Stimulated activated CD4-positive, alpha-beta T cell treated with anti-CD3 and anti-CD28 coated beads, Interleukin-12 subunit alpha, Interleukin-12 subunit beta, amount 100 ng/mL, for 48 hours (primary cell): ENCODE measurements at places on chromosomes 4 and X.

DNA sequence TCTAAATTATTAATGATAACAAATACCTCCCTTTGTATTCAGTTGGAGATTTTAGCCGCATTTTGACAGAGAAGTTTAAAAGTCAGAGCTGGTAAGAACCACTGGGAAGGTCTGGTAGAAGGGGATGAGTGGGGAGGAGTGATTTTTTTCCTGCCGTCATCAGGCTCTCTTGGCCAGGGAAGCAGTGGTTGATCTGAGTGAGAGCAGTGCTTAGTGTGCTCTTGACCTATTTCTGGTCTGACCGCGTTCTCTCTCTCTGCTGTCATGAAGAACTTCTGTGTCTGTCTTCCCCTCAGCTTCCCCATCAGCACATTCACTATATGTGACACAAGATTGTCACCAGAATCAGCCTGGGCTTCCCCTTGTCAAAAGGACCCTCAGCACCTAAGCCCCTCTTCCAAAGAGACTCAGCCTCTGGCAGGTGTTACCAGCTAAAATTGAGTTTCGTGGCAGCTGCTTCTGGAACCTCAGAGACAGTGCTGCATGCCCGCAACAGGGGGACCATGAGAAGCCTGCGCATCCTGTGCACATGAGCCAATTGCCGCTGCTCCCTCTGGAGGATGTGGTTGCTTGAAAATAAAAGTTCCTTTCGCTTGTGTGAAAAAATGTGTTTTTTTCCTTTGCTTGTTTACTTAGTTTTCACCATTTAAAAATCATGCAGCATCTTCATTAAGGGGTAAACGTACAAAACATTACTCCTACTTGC is 268.9 kb downstream of the C4orf33 start:
- no peak for DNase-seq

GRCh38 chrX:30488092-30488491 is 89.5 kb downstream of the TASL start:
- DNase-seq = no peak

- DNase-seq = no peak
Measured at GRCh38 chr4:186351668-186352194, 85.7 kb downstream of the F11 start.

- DNase-seq = no peak
Measured at GRCh38 chr4:60544981-60545380, 655.1 kb upstream of the ADGRL3 start.

DNA sequence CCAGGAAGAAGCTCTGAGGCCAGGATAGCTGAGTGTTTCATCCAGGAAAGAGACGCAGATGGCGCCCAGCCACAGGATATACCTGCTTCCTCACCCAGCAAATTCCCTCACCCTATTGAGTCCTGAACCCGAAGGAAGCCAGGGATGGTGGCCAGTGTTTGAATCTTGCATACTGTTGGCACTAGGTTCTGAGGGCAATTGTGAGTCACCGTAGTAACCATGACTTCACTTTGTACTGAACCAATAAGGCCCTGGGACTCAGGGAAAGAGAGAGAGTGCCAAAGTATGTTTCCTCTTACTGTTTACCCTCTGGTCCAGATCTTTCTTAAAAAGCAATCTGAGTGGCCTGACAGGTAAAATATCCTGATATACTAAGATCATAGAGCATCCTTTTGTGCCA is 25.6 kb upstream of the SMIM10L2A start:
- no peak for DNase-seq

DNA sequence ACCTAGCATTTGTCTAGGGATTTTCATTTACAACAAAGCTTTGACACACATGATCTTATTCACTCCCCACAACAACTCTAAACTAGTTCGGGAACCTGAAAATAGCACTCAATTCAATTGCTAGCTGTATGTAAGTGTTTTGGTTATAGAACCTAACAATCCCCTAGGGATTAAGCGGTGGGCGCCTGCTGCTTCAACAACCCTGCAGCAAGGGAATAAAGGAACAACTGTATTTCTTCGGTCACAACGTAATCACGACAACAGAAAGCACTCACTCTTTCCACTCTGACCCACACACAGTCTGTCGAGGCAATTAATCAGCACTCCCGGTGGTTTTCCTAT is 674 bp upstream of the DIAPH2 start:
- DNase-seq = no peak

DNA sequence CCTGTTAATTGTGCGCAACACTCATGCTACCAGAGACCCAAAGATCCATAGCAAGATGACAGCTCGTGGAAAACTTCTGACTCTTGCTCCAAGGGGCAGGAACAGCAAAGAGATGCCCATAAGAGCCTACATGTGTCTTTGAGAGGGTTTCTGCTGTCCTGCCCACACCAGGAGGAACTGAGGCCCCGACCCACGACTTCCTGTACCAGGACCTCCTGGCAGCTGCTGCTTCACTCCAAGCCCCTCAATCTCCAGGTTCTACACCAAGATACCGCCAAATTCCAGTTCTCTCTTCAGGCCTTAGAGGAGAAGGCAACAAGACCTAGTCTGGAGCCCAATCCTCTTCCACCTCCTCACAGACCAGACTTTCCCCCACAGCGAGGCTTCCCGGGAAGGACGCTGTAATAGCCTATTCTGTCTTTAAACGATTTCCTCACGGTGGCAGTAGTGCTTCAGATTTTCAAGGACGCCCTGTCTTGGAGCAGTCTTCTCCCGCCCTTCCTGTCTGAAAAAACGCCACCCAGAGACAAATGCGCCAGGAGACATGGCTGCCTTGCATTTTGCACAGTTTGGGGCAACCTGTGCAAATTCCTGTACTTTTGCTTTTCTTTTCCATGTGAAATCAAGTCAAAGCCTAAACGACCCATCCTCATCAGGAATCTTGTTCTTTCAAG is 230.2 kb upstream of the STK26 start:
- DNase-seq = no peak

GRCh38 chrX:123809854-123810375 is 49.9 kb upstream of the XIAP start:
- DNase-seq = no peak

DNA sequence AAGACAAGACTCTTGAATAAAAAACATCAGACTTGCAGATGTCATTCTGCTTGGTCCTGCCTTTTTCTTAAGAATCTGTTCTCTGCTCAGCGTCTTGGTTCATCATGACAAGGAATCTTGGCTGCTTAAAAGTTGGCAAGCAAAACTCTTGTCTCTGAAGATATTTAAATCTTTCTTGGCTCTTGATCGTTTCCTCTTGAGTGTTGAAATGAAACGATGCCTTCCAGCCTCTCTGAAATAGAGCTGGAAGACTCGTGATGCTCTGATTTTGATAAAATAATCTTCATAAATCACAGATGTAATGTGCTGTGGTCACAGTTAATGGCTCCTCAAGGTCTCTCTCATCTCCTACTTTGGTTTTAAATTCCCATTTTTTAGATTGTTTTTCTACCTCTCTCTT is 39.9 kb upstream of the TMEM192 start:
- no peak for DNase-seq

- DNase-seq = no peak
Measured at GRCh38 chr4:3338321-3338838, 45.6 kb downstream of the RGS12 start.

DNA sequence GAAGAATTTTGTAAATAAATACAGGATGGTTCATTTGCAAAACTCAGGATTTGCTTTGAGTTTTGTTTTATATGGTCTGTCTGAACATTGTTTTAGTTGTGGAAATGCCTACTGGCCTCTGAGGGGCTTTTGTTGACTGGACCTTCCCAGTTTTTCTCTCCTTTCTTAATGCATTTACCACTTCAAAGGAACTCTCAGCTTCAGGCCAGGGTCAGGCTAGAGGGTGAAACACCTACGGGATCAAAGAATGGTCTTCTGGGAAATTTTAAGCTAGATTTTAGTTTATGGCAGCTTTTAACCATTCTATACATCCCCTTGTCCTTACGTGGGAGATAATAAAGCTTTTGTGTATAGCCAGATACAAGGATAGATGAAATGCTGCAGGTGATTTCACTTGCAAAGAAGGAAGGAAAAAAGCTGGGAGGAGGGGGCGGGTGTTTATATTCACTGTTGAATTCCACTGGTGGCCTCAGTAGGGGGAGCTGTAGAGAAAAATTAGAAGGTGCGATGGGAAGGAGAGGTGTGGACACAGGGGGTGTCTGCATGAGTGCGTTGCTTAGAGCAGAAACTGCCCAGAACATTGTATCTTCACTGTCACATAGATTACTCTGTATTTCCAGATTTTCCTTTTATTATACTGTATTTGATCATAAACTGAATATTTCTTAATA is 151.8 kb downstream of the TSPAN5 start:
- no peak for DNase-seq

DNA sequence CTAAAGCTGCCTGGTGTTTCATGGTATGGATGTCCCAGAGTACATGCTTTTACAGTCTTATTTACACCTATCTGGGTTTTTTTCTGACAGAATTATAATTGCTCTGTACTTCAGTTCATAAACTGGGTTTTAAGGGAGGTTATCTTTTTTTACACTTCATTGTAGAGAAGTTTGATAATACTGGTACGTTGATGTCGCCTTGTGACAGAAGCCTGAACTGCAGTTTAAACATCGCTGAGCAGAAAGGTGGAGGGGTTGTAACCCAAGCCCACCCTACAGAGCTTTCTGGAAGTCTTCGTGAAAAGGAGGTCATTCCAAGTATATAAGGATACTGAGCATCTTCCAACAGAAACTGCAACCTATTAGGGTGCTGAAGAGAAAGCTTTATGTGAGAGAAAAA is 46.4 kb downstream of the BEX1 start:
- no peak for DNase-seq

GRCh38 chr4:76930685-76931084 is 18.9 kb upstream of the SEPTIN11 start:
- DNase-seq = no peak

DNA sequence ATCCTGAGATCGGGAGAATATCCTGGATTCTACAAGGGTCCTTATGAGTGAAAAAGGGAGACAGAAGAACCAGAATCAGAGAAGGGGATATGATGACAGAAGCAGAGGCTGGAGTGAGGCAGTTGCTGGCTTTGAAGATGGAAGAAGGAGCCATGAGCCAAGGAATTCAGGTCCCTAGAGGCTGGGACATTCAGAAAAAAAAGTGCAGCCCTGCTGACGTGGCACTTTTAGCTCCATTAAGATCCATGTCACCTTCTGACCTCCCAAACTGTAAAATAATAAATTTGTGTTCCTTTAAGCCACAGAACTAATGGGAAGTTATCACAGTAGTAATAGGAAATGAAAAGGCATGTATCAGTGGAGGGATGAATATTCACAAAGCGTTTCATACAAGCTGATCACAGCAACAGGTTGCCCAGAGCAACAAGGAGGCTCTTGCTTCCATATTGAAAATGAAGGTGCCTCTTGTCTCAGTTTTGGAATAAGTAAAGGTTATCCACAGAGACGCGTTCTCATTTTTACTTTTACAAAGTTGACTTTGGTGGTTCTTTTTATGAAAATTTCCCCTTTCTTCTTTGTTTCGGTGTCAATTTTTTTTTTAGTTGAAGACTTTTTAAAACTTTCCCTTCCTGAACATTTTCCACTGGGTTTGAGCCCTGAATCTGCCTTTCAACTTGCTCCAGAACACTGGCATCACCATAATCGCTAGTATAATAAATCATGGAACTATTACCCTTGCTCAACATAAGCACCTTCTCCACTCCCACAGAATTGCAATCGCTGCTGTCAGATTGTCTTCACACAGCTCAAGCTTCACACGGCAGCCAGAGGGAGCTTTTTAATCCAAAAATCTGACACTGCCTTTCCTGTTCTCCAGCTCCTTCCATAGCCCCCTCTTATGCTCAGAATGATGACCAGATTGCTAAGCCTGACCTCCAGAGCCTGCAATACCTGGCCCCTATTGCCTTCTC is 127.6 kb upstream of the RBPJ start:
- DNase-seq = no peak

DNA sequence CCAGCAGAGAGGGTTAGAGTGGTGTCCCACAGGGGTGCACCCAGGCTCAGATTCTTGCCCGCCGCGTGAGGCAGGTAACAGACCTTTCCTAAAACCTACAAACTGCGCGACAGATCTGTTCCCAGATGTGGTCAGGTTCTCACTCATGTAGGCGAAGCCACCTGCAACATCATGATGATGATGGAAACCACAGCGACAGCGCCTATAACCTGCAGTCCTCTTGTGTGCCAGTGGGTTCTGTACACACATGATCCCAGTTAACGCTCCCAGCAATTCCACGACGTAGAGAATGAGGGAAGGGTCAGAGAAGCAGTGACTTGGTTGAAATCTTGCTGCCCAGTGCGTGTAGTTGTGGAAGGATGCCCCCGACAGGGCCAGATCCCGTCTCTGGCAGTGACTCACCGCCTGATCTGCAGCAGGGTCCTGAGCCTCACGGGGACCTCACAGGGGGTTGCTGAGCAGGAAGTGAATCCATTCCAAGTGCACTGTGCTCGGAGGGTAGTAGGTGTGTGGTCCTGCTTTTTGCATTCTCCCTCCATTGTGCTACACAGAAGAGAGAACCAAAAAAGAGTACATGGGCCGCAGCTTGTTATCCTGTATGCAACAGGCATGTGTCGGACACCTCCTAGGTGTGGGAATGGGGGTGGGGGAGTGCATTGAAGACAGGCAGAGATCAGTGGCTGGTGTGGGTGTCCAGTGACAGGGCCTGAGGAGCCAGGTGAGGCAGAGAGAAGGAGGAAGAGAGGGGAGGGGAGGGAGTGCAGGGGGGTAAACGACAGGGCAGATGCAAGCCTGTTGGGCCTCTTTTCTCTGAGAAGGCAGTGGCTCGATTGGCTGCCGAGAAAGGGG is 66.6 kb downstream of the MTMR1 start:
- no peak for DNase-seq

GRCh38 chrX:19589105-19589504 is 73.8 kb upstream of the MAP3K15 start:
- DNase-seq = no peak

DNA sequence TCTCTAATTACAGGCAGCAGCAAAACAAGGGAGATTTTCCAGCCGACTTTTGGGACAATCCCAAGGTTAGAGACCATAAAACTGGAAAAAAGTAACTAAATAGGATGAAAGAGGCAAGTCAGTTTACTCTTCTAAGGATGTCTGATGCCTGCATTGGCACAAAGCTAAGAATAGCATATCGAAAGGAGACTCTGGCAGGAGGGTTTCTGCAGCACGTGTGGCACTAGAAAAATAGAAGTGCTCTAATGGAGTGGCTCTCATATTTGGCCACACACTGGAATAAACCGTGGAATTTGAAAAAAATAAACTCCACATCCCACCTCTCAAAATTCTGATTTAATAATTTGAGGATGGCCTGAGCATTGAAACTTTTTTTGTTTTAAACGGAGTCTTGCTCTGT is 77.2 kb upstream of the ARSJ start:
- DNase-seq = no peak

- peak; percentile 72 for DNase-seq
Measured at GRCh38 chr4:985123-985830, 1.6 kb upstream of the IDUA start.

DNA sequence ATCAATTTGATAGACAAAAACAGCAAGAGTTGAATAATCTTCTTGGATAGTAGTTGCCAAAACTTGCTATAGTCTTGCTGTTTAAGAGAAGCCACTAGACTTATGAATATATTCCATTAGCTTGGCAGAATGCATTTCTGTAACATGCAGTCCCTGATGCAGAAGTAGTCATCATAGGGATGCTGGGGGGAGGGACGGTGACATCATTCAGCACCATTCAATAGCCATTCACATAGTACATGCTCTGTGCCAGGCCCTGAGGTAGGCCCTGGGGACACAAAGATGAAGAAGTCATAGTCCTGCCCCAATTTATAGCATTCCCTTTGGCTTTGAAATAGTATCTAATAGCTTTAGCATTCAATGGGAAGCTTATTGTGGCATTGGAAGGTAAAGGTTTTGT is 185.5 kb upstream of the AFF2 start:
- DNase-seq = no peak
